ENCODE measurements at places on chromosomes 6 and 20.

GRCh38 chr20:51470499-51470820 is 72.1 kb downstream of the NFATC2 start:
- DNase-seq, result no peak

DNA sequence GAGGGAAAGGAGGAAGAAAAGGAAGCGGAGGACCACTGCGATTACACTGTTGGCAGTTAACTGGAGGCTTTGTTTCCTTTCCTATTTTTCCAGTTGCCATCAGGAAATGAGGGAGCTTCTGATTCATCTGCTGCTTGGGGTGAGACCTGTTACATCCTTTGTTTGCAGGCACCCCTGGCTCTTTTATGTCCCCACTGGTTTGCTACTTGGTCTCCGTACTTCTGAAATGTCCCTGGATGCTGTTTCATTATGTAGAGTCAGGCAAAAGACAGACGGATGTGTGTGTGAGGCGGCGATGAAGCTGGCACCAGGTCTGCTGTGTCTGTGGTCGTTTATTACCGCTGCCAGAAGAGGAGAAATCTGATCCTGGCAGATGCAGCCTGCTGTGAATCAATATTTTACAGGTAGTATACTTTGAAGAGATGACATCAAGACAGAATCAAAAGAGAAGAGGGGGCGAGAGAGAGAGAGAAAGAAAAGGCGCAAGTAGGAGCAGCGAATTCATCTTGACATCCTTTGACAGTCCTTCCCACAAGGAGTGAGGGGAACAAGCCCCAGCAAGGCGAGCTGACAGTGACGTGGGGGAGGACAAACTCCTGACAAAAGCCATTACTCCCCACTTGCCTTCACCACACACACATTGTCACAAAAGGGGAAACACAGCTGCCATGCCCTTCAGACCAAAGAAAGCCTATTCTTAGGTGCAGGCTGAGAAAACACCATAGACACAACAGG is 145.9 kb upstream of the FBXL4 start:
- no peak for DNase-seq

GRCh38 chr20:44010162-44010704 is 95.6 kb downstream of the TOX2 start:
- peak; percentile 89 for DNase-seq

DNA sequence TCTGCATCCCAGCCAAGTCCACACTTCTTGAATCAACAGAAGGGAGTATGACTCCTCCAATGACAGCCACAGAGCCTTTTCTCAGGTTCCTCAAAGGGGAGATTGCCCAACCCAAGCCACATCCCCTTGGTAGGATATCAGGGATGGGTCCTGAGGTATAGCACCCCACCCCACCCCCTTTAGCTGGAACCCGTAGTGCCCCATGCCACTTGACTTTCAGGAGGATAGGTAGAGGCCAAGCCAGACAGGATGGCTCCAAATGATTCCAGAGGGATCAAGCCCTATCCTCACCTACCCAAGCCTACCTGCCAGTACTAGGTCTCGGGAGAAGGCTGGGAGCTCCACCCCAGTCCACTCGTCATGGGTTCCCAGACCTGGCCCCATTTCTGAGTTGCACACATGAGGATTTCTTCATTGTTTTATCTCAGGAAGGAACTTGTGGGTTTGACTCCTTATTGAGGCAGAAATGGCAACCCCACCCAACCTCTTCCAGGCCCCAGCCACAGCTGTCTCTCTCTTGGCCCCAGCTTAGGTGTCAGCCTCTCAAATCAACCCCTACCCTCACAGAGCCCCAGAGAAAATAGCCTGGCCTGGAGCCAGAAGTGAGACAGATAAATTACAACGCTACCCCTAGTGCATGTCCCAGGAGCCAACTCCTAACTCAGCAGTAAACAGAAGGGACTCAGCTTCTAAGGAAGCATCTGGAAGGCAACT is 3.6 kb downstream of the CCND3 start:
- peak; percentile 87 for DNase-seq

- no peak for DNase-seq
Observed at GRCh38 chr6:94401311-94401710, 982.0 kb upstream of the EPHA7 start.

- no peak for DNase-seq
Observed at GRCh38 chr6:167073679-167074274, 49.1 kb upstream of the CCR6 start.

DNA sequence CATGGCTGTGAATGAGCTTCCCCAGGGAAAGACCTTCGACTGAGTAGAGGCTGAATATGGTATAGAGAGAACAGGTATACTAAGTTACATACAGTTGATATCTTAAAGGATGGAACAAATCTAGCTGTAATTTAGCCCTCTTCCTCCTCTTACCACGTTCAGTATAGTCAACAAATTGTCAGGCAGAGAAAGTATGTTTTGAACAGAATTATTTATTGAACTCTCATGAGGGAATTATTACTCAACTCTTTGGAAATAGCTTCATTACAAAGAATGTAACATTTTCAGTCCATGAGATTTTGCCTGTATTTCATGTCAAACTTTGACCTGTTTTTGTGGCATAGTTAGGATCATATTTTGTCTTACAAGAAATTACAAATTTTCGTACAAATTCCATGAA is 63.0 kb downstream of the SH3BGRL2 start:
- no peak for DNase-seq

DNA sequence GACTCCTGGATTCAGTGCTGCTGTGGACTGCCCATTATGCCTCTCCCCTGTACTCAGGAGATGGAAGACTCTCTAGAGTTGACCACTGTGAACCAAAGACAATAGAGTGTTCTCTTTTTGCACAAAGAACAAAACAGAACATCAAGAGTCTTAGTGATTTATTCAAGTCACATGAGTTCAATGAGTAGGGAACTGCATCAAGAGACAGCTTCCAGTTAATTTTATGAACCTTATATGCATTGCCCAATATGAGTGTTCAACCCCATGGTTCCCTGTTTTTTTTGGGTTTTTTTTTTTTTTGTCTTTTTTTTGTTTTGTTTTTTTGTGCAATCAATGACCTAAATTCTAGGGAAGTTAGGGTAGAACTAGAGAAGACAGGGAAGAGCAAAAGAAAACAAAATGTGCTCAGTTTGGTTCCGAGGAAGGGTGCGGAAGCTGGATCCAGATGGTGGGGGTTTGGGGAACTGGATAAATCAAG is 224.3 kb downstream of the MAFB start:
- no peak for DNase-seq

GRCh38 chr20:57620274-57620990 is at the start of gene ZBP1:
Gene ZBP1, minus strand, starts transcription at chr20:57620426. Its CDS starts 131 bp downstream, at chr20:57620295.
- DNase-seq, result no peak

GRCh38 chr6:11231108-11231463 is 1.4 kb downstream of the NEDD9 start:
- no peak for DNase-seq

- no peak for DNase-seq
Observed at GRCh38 chr20:50215101-50215690, 24.6 kb downstream of the CEBPB start.

GRCh38 chr6:147972448-147972847 is 370.2 kb upstream of the SASH1 start:
- DNase-seq, result no peak

- no peak for DNase-seq
Observed at GRCh38 chr6:150189122-150189521, 46.3 kb downstream of the PPP1R14C start.

DNA sequence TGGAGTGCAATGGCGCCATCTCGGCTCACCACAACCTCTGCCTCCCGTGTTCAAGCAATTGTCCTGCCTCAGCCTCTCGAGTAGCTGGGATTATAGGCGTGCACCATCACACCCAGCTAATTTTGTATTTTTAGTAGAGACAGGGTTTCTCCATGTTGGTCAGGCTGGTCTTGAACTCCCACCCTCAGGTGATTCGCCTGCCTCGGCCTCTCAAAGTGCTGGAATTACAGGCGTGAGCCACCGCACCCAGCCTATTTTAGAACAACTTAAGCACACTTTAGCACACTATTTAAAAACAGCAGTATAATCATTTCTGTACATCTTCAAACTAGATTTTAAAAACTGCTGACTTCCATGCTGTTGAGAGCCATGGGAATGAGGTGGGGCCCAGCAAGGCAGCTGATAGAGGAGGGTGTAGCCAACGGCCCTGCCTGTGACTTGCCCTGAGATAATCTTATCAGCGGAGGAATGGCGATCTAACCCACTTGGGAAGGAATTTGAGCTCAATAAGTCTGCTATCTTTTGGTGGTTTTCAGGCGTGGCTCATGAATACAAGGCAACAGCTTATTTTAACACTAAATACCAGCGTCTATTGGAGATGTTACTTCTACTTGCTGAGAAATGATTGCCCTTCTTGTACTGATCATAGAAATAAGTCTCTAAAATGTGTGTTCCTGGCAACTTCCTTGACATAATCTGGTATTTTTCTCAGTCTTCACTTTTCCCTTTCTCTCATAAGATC is 12.1 kb downstream of the ZDHHC14 start:
- DNase-seq, result peak; percentile 97

- no peak for DNase-seq
Observed at GRCh38 chr6:85458782-85459181, 8.9 kb downstream of the NT5E start.

- no peak for DNase-seq
Observed at GRCh38 chr20:24590178-24590982, 121.0 kb downstream of the SYNDIG1 start.

DNA sequence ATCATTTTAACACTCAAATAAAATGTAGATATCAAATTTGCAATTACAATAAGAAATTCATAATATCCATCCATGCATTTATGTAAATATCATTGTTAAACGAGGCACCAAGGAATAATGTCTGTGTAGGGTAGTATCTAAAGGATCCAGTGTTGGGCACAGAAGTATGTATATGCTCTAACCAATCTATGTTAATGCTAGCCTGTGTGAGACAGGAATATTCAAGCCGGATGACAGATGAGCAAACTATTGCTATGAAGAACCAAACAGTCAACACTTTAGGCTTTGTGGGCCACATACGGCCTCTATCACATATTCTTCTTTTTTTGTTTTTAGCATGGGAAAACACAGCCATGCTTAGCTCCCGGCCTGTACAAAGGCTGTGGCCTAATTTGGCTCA is 45.0 kb downstream of the HUS1B start:
- no peak for DNase-seq

- no peak for DNase-seq
Observed at GRCh38 chr6:36050947-36051710, 23.5 kb downstream of the MAPK14 start.

DNA sequence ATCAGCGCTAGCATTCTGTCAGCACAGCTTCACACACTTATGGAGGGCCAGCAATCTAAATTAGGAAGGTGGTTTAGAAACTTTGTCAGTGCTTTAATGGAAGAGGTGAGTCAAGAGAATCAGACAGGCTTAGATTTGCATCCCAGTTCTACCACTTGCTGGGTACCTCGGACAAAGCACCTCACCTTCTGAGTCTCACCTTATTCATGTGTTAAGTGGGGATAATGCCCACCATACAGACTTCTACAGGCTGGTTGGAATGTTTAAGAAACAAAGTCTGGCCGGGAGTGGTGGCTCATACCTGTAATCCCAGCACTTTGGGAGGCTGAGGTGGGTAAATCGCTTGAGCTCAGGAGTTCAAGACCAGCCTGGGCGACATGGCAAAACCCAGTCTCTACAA is 12.2 kb upstream of the STK35 start:
- DNase-seq, result no peak

DNA sequence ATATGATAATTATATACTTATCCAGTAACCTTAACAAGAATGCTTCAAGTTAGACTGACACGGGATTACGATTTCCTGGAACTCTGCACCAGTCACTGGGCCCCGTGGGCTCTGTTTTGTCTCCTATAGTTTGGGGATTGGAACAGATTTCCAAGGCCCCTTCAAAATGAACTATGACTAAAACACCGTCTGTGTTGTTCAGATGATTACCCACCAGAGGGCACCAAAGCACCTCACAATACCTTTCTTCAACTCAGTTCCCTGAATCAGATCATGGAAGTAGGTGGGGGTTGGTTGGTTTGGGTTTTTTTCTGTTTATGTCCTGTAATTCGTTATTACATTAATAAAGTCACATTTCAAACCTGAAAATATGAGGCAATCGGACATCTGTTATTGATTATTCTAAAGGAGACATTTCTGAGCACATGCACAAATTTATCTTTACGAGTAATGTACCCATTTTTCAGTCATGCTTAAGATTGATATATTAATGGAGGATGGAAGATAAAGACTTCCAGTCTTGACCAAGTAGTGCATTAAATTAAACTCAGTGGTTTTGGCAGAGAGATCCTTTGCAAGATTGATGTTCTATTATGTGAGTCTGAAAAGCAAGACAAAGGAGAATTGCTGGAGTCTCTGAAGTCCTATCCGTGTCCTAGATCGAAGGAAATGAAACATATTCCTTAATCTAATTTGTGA is 112.0 kb upstream of the COL21A1 start:
- DNase-seq, result peak; percentile 65

- peak; percentile 36 for DNase-seq
Observed at GRCh38 chr6:28941684-28942448, 18.1 kb upstream of the TRIM27 start.

- DNase-seq, result no peak
Observed at GRCh38 chr6:149224399-149224798, 93.1 kb upstream of the TAB2 start.

GRCh38 chr6:1745814-1746213 is 136.1 kb downstream of the FOXC1 start:
- no peak for DNase-seq

- DNase-seq, result peak; percentile 57
Observed at GRCh38 chr6:73388800-73389512, 5.7 kb upstream of the DDX43 start.

DNA sequence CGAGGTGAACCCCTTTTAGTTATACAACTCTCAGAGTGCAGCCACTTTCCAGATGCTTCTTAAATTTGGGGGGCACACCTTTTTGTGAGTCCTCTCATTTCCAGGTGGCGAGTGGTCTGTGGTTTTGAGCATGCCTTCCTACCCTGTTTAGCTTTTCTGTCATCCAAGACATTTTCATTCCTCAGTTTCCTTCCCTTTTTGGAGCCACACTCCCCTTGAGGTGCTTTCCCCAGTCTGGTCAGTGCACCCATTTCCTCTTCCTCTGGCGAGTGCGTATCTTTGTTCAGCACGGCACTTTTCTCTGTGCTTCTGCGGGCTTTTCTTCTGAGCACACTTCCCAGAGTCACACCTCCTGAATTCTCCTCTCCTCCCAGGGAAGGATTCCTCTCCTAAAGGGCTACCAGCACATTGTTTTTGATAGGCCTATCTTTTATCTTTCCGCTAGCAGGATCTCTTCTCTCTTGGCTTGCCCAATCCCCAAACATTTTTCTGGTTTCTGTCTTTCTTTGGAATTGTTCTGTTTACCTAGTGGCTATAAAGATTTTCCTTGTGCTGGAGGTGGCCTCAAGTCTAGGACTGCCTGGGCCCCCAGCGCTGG is 1.4 kb downstream of the PHF20 start:
- DNase-seq, result peak; percentile 29

- no peak for DNase-seq
Observed at GRCh38 chr20:43477193-43477592, 19.5 kb downstream of the SRSF6 start.

DNA sequence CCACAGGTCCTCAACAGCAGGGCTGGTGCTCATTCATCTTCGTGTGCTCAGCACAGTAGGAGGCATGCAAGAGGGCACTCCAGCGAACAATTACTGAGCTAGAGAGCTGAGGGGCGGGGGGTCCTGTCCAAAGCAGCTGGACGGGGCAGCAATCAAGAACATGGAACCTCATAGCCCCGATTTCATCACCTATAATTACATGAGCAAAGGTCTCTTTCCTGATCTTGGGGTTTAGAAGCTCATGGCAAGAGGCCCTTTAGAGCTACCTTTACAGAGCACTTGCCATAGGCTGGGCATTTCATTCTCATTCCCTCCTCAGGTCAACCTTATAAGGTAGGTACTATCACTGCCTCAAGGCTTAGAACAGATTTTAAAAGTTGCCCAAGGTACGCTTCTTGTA is 10.4 kb downstream of the MOCS1 start:
- DNase-seq, result no peak

GRCh38 chr6:89952105-89952671 is 57.9 kb downstream of the GJA10 start:
- DNase-seq, result no peak
